ENCODE measurements at places on chromosomes 2 and 18.
A peak's percentile ranks its signal among the peaks of the same experiment; 100 is the strongest.

DNA sequence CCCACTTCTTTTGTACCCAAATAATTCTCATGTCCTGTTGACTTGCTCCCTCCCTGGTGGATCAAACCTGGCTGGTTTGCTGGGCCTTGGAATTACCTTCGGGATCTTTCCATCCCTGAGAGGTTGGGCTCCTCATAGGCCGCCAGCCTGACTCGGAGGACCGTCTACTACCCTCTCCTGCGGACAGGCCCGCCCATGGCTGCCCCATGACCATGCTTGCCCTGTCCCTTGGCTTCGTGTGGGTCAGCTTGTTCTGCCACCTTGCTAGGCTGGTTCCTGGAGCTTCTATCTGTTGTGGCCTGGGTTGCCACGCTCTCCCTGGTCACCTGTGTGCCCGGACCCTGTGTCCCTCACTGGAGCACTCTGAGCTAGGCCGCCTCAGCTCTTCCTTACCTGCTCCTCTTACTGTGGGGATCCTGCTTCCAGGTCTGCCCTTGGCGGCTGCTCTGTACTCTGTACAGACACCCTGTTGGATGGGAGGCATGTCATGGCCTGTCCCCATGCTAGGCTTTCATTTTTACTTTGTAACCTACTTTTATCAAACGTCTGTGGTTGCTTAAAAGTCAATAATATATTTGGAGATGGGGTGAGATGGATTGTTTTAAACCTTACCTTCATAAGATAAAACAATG lies 29.7 kb upstream of the FHL2 start:
- DNase-seq = no peak

GRCh38 chr2:70706026-70706795 lies 61.8 kb downstream of the ADD2 start:
- no peak for DNase-seq

GRCh38 chr18:25058521-25058920 lies 293.4 kb downstream of the ZNF521 start:
- DNase-seq = peak; percentile 46

DNA sequence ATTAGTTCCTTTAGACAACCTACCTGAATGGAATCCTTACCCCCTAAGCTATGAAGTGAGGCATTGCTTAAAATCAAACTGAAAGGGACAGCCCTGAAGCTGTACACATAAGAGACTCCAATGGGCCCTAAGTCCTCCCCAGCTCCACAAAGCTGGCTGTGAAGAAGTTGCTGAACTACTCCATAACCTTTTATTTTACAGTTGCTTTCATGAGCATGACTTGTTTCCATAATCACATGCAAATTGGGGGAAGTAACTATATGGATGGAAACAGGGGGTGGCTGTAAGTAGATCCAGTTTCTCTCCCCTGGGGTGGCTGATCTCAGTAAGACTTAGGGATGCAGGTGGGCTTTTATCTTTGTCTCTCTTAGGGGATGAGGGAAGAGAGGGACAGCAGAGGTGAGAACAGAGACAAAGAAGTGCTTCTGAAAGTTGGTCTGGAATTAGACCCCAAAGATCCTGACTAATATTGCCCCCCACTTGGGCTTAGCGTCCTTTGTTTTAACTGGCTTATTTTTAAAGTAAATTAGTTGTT lies 5.5 kb downstream of the FZD5 start:
- DNase-seq = no peak

- no peak for DNase-seq
Observed at GRCh38 chr18:37701967-37702366, 136.4 kb upstream of the CELF4 start.

DNA sequence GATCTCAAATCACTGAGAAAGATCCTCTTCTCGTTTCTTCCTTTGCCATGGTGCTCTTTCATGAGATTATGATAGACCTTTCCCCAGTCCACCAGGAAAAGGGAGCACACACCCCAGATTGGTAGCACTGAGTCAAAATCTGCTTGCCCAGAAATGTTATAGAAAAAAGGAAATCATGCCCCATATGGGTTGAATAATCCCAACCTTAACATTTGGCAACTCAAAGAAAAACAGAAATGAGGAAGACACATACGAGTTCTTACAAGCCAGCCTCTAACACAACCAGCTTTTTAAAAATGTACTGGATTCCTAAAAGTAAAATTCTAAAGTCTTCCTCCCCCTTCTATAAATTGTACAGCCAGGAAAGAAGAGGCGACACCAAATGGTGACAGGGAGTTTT lies 103.0 kb downstream of the ANKRD44 start:
- no peak for DNase-seq

DNA sequence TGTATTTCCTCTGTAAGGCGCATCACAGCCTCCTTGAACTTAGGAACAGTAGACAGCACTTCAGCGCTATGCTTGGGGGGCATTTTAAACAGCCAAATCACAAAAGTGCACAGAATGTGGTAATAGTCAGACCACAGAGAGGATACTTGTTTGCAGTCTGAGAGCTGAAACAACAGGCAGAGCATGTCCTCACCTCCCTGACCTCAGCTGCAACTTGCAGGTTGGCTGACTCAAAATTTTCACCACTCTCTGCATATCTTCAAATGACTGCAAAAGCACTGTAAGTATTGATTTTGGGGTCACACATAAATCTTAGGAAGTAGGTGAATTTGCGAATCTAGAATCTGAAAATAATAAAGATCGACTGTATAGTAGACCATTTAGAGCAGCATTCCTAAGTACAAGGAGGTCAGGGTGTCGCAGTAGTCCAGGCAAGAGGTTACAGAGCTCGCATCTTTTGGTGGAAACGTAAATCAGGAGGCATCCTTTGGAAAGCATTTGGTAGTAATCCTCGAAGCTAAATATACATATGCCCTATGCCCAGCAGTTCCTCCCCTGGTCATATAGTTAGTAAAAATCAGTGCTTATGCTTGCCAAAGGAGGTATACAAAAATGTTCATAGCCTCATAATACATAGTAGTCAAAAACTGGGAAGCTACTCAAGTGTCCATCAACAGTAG lies 108.2 kb upstream of the MYCN start:
- no peak for DNase-seq

GRCh38 chr2:239129147-239129920 lies 271.5 kb downstream of the HDAC4 start:
- DNase-seq = no peak

DNA sequence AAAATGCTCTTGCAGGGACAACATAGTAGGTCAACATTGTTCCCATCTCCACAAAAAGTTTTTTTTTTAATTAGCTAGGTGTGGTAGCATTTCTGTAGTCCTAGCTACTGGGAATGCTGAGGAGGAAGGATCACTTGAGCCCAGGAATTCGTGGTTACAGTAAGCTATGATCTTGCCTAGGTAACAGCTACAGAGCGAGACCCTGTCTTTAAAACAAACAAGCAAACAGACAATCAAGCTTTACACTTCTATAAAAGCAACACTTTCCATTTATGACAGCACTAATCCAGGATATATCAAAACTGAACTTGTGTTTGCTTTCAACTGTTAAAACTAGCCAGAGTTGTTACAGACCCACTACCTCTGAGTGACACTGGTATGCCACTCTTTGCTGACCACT lies 12.0 kb downstream of the UGT1A3 start:
- DNase-seq = no peak

- no peak for DNase-seq
Observed at GRCh38 chr18:62715436-62715758, at the start of gene PHLPP1. TSS of gene PHLPP1 (plus strand) at chr18:62715541. CDS start at chr18:62715684, 143 bp downstream.

DNA sequence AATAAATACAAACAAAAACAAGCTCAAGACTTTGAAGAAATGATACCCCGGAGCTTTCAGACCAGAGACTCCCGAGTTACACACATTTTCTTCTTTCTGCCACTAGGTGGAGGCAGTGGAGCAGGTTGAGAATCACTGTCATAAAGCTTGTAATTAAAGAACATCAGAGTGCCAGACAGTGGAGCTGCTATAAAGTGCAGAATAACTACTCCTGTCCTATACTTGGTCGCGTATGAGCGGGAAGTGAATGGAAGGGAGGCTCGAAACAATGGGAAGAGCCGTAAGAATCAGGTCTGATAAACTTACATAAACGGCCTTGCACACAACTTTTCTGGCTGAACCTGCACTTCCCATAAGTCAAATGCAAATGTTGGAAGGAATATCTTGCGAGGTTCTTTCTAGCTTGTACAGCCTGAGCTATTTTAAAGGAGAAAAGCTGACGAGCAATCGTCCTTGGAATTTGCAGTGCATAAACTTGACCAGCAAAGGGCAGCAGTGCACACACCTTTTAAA lies 189.0 kb downstream of the RPIA start:
- DNase-seq = peak; percentile 18

DNA sequence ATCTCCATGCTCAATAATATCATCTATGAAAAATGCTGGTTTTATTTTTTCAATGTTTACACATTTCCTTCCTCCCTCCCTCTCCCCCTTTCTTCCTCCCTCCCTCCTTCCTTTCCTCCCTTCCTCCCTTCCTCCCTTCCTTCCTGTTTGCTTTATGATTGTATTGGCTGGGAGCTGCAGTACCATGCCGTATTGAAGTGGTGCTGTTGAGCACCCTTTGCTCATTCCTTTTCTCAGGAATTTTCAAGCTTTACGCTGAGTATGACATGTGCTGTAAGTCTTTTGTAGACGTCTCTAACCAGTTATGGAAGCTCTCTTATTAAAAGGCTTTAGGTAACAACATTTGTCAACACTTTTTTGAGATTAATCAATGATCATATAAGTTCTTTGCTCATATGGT lies 100.4 kb downstream of the SNTG2 start:
- DNase-seq = no peak

- DNase-seq = no peak
Observed at GRCh38 chr18:7896161-7896560, 329.0 kb downstream of the PTPRM start.

- DNase-seq = no peak
Observed at GRCh38 chr2:80393991-80394390, 89.4 kb upstream of the LRRTM1 start.

DNA sequence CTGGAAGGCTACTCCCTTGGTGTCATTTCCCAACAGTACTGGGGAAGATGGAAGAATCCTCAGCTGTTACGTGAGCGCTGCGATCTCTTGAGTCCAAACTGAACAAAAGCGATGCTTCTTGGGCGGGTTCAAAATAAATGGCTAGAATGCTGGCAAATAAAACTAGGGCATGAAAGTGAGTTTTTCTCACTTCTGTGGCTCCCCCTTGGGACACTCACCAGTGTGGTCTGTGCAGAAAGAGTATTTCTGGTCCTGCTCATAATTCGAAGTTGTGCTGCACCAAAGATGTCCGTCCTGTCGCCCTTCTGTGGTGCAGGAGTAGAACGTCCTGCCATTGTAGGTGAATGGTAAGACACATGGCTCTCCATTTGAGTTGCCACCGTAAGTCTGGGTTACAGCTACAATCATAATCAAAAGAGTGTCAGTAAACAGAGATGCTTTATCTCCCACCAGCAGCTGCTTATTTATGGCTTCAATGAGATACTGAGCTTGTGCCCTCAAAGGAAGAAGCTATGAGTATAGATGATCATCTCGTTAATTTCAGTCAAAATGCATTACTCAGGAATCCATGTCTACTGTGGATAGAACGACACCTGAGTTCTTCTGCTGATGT lies 11.8 kb downstream of the FN1 start:
- no peak for DNase-seq

DNA sequence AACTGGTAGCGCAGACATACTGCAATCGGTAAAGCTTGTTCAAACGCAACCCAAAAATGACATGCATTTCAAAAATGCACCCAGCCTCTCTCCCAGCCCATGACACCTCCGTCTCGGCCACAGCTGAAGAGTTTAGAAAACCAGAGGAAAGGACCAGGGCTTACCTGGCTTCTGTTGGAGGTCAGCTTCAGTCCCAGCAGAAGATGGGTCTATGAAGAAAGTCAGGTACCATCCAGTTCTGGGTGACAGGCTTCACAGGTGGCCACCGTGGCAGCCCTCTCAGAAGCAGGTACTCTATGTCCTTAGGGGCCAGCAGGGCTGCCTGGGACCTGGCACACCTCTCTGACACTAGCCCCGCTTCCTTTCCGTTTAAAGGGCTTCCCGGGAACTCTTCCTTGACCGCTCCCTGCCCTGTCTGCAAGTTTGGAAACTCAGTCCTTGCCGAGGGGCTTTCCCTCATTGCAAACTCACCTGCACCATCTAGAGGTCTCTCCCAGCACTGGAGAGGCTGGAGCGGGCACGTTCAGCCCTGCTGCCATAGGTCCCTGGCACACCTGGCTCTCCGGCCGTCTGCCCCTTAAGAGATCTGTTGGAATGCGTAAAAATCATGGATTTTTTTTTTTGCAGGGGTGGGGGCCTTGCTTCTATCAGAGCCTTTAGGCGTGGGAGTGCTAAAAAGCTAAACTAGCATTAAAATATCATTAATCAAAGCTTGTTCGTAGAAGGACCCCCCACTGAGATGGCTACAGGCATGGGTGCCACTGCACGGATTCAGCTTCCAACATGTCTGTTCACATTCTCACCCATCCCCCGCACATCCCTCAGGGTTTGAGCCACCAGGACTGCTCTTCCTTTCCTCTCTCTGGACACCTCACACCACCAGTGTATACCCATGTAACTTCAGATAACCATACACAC lies at the start of gene EDAR:
TSS of gene EDAR (minus strand) at position 425 of the 918 bp plus-strand sequence. CDS start 58,206 bp downstream, outside the sequence.
- no peak for DNase-seq

- DNase-seq = no peak
Observed at GRCh38 chr2:35501076-35501475, 854.5 kb upstream of the CRIM1 start.

DNA sequence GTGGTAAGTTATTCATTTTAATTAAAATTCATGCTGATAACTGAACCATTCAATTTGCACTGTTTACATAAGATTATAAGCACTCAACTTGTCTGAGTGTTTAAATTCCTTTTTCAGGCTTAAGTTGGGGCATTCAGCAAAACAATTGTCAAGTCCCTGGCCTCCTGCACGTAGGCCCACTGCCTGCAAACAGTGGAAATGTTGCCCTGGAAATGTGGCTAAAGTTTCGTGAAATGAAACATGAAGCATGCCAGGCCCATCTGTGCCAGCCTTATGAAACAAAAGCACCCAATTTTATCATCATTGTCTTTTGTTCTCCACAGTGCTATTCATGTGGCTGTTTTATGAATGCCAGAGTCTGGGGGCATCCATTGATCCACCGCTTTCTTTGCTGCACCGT lies 163.7 kb downstream of the PTGR3 start:
- no peak for DNase-seq

GRCh38 chr2:153474407-153474806 lies 4.2 kb downstream of the RPRM start:
- DNase-seq = no peak

GRCh38 chr18:37465958-37466357 lies 99.6 kb downstream of the CELF4 start:
- no peak for DNase-seq

GRCh38 chr2:163919717-163920116 lies 183.9 kb upstream of the FIGN start:
- DNase-seq = no peak

DNA sequence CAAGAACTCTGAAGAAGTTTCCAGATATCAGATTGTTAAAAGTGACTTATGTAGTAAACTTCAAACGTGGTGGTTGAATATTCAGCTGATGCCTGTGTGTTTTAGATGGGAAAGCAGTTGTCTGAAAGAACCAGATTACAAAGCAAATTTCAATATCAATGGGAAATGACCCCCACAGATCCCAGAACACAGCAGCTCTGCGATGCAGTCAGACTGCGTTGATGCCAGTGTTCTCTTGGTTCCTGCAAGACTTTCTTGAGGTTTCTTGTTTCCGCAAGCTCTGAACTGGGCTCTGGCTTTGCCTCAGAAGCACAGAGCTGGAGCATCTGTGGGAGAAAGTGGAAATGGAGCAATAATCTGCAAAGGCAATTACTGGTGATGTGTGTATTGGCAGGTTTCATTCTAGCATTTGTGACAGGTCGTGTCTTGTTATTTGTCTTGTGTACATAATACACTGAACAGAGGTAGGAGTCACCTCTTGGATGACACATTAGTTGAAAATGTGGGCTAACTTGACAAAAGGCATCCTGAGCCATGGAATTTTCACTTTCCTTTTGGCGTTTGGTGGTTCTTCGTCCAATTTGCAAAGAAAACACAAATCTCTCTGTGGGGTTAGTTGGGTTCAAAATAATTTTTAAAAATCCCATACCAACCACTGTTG lies 10.8 kb upstream of the LYPD6B start:
- no peak for DNase-seq

All from C1 segment of cervical spinal cord (tissue), 14 donors.